Eye (tissue), 1 donor: ENCODE measurements at places on chromosomes 6 and 20.
A peak's percentile ranks its signal among the peaks of the same experiment; 100 is the strongest.

DNA sequence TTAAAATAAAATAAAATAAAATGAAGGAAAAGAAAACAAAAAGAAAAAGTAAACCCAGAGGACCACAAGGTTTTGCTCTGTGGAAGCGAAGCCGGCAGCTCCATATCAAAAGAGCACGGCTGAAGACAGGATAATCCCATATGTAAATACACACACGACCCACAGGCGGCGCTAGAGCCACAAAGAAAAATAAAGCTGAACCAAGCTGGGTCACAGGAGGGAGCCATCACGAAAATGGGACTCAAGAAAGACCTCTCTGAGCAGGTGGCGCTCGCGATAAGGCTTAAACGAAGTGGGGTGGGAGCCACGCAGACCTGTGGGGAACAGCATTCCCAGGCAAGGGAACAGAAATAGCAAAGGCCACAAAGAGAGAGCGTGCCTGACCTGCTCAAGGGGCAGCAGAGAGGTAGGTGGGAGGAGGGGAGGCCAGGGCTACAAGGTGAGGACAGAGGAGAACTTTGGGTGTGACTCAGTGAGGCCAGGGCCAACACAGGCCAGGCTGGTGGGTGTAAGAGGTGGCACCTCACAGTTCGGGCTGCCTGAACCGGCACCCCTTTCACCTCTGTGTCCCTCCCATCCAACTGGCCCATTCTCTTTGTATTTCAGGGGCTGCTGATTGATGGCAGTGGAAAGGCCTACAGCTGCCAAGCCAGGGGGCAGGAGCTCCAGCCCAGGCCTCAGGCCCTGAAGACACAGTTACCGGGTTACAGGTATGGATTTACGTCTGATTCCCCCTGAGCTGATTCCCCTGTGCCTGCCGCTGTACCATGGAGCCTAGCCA, 26.0 kb downstream of the PTGIS start:
- DNase-seq: peak; percentile 87

- DNase-seq: peak; percentile 12
Observed at GRCh38 chr20:41274152-41274551, 43.4 kb downstream of the ZHX3 start.

DNA sequence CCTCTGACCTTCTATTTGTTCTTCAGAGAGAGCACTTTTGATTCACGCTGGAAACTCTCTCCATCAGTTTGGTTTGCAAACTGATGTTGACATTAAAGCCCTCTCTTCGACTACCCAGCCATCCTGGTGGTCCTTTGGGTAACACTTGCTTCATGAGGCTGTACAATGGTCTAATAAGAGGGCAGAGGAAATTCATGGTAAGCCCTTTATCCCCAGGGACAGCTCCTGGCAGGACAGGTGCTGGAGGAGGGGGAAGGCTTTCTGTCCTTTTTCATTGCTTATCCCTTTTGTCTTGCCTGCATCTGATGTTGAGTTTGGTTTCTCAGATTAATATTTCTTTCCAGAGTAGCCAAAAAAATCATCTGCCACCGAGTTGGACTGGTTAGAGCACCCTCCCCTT, 52.1 kb upstream of the CD93 start:
- DNase-seq: no peak

- DNase-seq: no peak
Observed at GRCh38 chr6:85672623-85673022, 29.9 kb upstream of the SYNCRIP start.

- no peak for DNase-seq
Observed at GRCh38 chr6:160996131-160996601, 4.6 kb downstream of the MAP3K4 start.

DNA sequence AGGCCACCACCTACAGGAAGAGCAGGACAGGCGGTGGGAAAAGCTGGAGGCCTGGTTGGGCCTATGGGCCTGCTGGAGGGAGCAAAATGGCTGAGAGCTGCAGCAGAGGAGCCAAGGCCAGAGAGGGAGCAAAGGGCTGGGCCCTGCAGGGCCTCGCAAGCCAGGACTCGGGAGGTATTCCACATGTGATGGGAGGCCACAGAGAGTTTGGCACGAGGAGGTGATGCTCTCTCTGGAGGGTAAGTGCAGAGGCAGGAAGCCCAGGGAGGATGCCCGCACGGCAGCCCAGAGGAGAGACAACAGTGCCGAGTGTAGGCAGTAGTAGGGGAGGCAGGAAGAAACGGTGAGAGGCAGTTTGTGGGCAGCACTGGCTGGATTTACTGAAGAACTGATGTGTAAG, 85.7 kb downstream of the DTNBP1 start:
- no peak for DNase-seq
